ENCODE measurements at places on chromosomes 4 and X. TPM values are rescaled to one million over a fixed set of nuclear protein-coding genes. Genes with fewer than 3 reads are reported as not detected.

The YIPF7 gene
- 0.12 TPM for total RNA-seq

The ENAM gene
- total RNA-seq, result 0.12 TPM

The PIR gene
- total RNA-seq, result 14.5 TPM

The CFI gene
- total RNA-seq, result 9.3 TPM

The MAGEC2 gene
- total RNA-seq, result not detected

The SLC30A9 gene
- 73.8 TPM for total RNA-seq

The HPGDS gene
- total RNA-seq, result not detected

The PHOX2B gene
- total RNA-seq, result not detected

The GPR78 gene
- 0.79 TPM for total RNA-seq

The MGARP gene
- 52.5 TPM for total RNA-seq

The FAM9B gene
- total RNA-seq, result not detected

The VCX2 gene
- not detected for total RNA-seq

The PNPLA4 gene
- total RNA-seq, result 14.9 TPM

The SEL1L3 gene
- total RNA-seq, result 9.0 TPM

The CD40LG gene
- not detected for total RNA-seq

The MSX1 gene
- total RNA-seq, result 9.4 TPM

The TLR3 gene
- 3.7 TPM for total RNA-seq

The RPA4 gene
- 0.79 TPM for total RNA-seq

The IGFBP7 gene
- 595 TPM for total RNA-seq

The CTSO gene
- total RNA-seq, result 26.0 TPM

The HTRA3 gene
- 1.8 TPM for total RNA-seq

The FHIP1A gene
- under 0.01 TPM for total RNA-seq

The PNMA6A gene
- total RNA-seq, result 0.62 TPM

The DUSP9 gene
- not detected for total RNA-seq

The CCNB3 gene
- total RNA-seq, result 0.26 TPM

The GPRIN3 gene
- total RNA-seq, result 0.19 TPM

The SPP1 gene
- total RNA-seq, result not detected

The ELMOD2 gene
- total RNA-seq, result 26.7 TPM

The QDPR gene
- total RNA-seq, result 20.3 TPM

The SLC16A2 gene
- 5.0 TPM for total RNA-seq

The MAOA gene
- 21.4 TPM for total RNA-seq

The PGAM4 gene
- total RNA-seq, result not detected

The RBBP7 gene
- 135 TPM for total RNA-seq

The PDZD4 gene
- 0.53 TPM for total RNA-seq

The RASL11B gene
- not detected for total RNA-seq

The TCEAL9 gene
- 202 TPM for total RNA-seq

The MAGEA2B gene
- total RNA-seq, result not detected

The HS3ST1 gene
- 2.5 TPM for total RNA-seq

The STARD8 gene
- total RNA-seq, result 3.2 TPM

The PPARGC1A gene
- 1.5 TPM for total RNA-seq

The NDST3 gene
- not detected for total RNA-seq

The SCD5 gene
- total RNA-seq, result 5.0 TPM

The SNCA gene
- total RNA-seq, result 1.4 TPM

The TMEM47 gene
- 115 TPM for total RNA-seq

The PRRG3 gene
- not detected for total RNA-seq

Measured in aortic smooth muscle cell (primary cell).